ENCODE measurements at places on chromosomes 13 and 19. TPM values are rescaled to one million over a fixed set of nuclear protein-coding genes. Genes with fewer than 3 reads are reported as not detected.

COL4A2 gene
- not detected for total RNA-seq

RDH13 gene
- total RNA-seq = 15.6 TPM

KIR3DL1 gene
- not detected for total RNA-seq

ZNF439 gene
- 8.3 TPM for total RNA-seq

GSX1 gene
- not detected for total RNA-seq

DAND5 gene
- 0.20 TPM for total RNA-seq

KLK14 gene
- 0.35 TPM for total RNA-seq

C19orf73 gene
- 1.3 TPM for total RNA-seq

CYP4F2 gene
- not detected for total RNA-seq

ZNF285 gene
- total RNA-seq = 1.4 TPM

C19orf18 gene
- 0.82 TPM for total RNA-seq

ZNF536 gene
- total RNA-seq = not detected

ATXN8OS gene
- not detected for total RNA-seq

KANK3 gene
- 2.7 TPM for total RNA-seq

ZFR2 gene
- 0.37 TPM for total RNA-seq

SPTBN4 gene
- total RNA-seq = 0.23 TPM

SLC35E1 gene
- total RNA-seq = 43.1 TPM

AMH gene
- 5.2 TPM for total RNA-seq

FCAR gene
- total RNA-seq = not detected

CXCL17 gene
- not detected for total RNA-seq

GGACT gene
- total RNA-seq = 9.9 TPM

ZNF507 gene
- 33.3 TPM for total RNA-seq

TEX101 gene
- not detected for total RNA-seq

MAP4K1 gene
- 282 TPM for total RNA-seq

HSPB6 gene
- total RNA-seq = 0.29 TPM

AP1M1 gene
- total RNA-seq = 129 TPM

GNA15 gene
- 22.8 TPM for total RNA-seq

ZSCAN22 gene
- total RNA-seq = 5.0 TPM

LHB gene
- total RNA-seq = not detected

PLIN5 gene
- total RNA-seq = not detected

RFC3 gene
- total RNA-seq = 46.8 TPM

TLE2 gene
- total RNA-seq = 1.00 TPM

TEX26 gene
- total RNA-seq = not detected

LRP3 gene
- total RNA-seq = 0.08 TPM

ARGLU1 gene
- total RNA-seq = 119 TPM

KIR3DL2 gene
- total RNA-seq = 3.1 TPM
